ENCODE measurements at places on chromosomes 11 and 22.
A peak's percentile ranks its signal among the peaks of the same experiment; 100 is the strongest.

GRCh38 chr11:66510990-66511339, 530 bp downstream of the BBS1 start:
- DNase-seq = no peak

- DNase-seq = no peak
Observed at GRCh38 chr11:33027233-33027632, 11.6 kb downstream of the DEPDC7 start.

- DNase-seq = no peak
Observed at GRCh38 chr11:93700830-93701229, 39.3 kb downstream of the CEP295 start.

DNA sequence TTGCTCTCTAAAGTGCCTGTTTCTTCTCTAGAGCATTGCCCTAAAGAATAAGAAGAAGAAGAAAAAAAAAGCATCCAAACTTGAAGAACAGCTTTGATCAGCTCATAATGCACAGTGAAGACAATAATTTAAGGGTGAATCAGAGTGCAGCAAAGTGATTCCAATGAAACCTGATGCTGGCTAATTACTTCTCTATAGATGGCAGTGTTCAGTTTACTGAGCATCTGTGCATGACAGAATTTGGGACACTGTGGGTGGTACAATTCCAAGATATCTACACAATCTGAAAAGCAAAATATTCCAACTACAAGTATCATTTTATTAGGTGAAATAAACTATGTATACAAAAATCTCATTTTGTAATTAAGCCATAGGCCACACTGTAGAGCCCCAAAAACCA, 450.5 kb upstream of the CCDC90B start:
- no peak for DNase-seq

DNA sequence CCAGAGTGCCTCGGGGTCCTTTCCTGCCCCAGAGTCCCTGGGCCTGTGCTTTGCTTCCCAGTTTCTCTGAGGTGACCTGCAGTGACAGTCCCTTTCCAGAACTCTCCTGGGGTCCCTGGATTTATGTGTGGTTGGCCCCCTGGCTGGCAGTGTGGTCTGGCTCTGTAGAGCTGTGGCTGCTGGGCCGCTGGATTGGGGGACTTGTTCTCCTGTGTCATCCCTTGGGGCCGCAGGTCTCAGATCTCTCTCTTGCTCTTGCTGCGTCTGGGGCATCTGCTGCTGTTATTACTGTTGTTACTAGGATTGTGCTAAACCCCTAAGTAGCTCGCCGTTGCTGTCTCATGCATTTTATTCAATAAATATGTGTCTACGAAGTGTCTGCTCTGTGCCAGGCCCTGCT, 31.9 kb downstream of the FAM83F start:
- no peak for DNase-seq

DNA sequence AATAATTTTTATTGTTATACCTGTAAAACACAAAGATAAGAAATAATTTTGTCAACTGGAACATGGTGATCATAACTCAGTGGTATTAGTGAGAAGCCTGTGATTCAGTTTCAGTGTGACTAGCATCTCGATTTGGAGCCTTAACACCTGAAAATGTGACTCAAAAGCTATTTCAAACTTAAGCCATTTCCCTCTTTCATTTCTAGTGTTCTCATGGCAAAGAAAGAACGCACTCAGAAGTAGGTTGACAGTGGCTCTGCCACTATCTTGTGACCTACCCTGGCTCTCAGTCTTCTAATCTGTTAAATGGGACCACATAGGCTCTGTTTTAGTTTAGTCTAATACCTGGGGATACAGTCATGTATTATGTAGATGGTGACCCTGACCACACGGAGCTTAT, 62.7 kb downstream of the ISX start:
- no peak for DNase-seq

- no peak for DNase-seq
Observed at GRCh38 chr11:78268591-78269410, 80.1 kb downstream of the USP35 start.

GRCh38 chr22:30459181-30460052, 12.4 kb downstream of the SEC14L3 start:
- no peak for DNase-seq

GRCh38 chr11:13009921-13010748, 1.0 kb downstream of the RASSF10 start:
- DNase-seq = no peak

DNA sequence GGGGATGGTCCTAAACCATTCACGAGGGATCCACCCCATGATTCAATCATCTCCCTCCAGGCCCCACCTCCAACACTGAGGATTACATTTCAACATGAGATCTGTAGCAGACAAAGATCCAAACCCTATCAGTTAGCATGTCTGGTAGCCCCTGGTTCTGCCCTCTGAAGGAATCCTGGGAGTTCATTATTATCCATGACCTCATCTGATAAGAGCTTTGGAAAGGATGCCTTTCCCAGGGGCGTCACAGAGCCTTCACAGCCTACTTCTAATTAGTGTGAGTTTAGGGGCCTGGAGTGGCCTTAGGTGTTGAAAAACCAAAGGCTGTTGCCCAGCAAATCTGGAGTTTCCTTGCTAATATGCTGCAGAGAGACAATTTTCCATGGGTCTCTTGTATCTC, 8.6 kb upstream of the EIF3M start:
- DNase-seq = no peak

DNA sequence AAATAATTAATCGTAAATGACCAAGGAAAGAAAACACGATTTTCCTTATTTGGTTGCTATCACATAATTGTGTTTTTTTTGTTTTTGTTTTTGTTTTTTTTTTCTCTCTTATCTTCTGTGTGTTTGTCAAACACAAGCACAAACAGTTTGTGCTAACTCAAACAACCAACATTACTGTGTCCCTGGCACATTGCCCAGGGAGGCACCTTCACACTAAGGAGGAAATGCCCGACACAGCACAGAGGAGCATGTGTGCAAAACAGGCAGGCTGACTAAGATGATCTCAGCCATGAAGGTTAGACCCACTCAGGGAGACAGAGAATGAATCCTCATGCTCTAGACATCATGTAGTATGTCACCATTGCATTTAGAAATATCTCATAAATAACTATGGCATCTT, 130.1 kb downstream of the SOX6 start:
- no peak for DNase-seq

DNA sequence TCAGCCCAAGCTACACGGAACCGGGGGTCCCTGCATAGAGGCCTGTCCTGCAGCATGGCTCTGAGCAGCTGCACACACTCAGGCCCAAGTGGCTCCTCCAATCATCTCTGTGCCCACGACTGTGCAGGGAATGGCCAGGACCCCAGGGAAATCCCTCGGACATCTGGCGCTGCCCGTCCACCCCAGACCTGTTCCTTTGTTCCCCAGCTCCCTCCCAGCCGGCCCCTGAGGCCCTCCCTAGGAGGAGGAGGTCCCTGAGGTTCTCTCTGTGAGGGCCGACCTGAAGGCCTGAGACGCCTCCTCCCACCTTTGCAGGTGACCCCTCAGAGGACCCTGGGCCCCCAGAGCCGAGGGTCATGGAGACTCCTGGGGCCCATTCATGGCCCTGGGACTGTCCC, 1.1 kb downstream of the MLC1 start:
- no peak for DNase-seq

GRCh38 chr22:44620129-44620840, 81.7 kb upstream of the PRR5 start:
- DNase-seq = no peak

DNA sequence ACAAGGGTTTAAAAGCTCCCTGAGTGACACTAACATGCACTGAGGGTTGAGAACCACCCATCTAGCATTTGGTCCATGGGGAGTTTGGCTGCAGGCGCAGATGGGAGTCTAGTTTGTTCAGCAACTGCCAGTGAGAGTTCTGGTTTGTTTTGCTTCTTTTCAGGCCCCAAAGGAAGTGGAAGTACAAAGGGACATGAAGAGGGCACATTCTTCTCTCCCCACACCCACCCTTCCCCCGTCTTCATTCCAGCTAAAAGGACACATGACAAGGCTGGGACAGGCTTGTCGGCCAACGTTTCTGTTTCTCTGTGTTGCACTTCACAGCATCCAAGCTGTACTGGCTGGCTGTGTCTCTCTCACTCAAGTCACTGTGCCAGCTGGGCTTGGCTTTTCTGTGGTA, 8.2 kb upstream of the ENDOD1 start:
- DNase-seq = no peak

- DNase-seq = no peak
Observed at GRCh38 chr11:26078231-26078821, 253.6 kb upstream of the ANO3 start.

- DNase-seq = peak; percentile 45
Observed at GRCh38 chr22:28075358-28075981, 156.4 kb upstream of the PITPNB start.

- peak; percentile 72 for DNase-seq
Observed at GRCh38 chr11:9506489-9507276, 45.9 kb downstream of the ZNF143 start.

GRCh38 chr22:37362621-37363020, 64.7 kb downstream of the ELFN2 start:
- no peak for DNase-seq

DNA sequence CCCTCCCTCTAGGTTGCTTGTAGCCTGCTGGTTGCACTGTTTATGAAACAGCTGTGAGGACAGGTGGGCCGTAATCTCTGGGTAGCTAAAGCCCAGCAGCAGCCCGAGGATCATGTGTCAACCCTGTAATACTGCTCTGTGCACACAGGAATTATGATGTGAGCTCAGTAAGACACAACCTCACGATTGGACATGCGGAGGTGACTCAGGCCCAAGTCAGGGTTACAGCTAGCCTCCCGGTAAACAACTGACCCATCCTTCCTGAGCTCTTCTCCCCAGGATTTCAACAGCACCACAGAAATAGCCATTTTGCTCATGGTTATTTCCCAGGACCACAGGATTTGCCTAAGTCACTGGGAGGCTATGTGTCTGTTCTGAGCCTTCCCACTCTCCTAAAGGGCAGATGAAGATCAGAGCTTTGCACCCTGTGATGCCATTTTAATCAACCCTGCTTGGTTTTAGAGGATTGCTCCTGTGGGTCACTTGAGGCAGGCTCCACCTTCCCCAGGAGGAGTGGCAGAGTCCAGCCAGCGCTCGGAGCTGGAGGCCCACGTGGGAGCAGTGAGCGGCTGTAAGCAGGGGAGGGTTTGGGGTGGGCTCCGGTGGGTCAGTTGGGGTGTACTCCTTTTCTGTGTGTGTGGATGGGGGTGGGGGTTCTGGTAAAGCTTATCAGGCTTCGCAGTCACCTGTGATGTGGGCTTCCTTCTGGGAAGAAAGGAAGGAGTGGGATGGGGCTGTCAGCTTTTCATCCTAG, at the start of gene AMPD3:
Gene AMPD3 (plus strand): TSS at position 387 of the 754 bp plus-strand sequence. CDS start 6,256 bp downstream, outside the sequence.
- peak; percentile 33 for DNase-seq

- no peak for DNase-seq
Observed at GRCh38 chr22:48669986-48670716, 1157.5 kb downstream of the BRD1 start.

GRCh38 chr22:39515266-39516050, 4.9 kb upstream of the ATF4 start:
- DNase-seq = no peak

DNA sequence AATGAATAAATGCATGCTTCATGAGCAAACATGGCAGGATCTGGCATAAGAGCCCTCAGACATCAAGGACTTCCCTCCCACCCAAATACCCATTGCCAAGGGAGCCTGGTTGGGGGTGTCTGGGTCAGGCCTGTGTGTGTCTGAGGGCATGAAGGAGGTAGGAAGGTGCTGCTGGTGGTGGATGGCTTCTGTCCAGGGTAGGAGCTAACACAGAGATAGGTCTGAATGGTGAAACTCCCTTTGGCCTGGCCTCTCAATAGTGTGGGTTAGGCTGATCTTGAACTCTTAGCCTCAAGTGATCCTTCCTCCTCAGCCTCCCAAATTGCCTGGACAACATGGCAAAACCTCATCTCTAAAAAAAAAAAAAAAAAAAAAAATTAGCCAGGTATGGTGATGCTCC, 2.8 kb downstream of the AMPD3 start:
- DNase-seq = no peak

DNA sequence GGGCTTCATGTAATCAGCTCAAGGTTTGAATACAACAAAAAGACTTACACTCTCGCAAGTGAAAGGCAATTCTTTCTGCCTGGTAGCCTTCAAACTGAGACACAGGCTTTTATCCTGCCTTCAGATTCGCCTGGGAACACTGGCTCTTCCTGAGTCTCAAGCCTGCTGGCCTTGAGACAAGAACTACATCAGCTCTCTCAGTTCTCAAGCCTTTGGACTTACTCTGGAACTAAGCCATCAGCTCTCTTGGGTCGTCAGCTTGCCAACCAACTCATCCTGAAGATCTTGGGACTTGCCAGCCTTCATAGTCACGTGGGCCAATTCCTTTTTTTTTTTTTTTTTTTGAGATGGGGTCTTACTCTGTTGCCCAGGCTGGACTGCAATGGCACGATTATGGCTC, 35.7 kb upstream of the LRRC10B start:
- no peak for DNase-seq

- no peak for DNase-seq
Observed at GRCh38 chr11:48073031-48073861, 92.9 kb downstream of the PTPRJ start.

DNA sequence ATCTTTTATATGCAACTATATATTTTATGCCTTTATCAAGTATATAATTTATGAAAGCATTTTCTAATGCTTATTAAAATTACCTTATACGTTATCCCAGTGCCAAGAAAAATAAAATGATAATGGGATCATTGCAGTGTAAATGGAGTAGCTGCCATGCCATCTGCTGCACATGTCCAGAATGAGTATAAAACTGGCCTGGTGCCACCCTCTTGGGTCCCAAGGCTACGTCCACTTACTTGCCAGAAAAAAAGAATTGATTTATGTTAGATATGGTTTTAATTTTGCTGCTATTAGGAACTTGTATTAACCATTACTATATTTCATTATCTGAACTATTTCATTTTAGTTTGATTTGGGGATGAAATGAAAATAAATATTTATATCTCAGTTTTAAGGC, 1127.1 kb upstream of the CNTN5 start:
- DNase-seq = no peak

DNA sequence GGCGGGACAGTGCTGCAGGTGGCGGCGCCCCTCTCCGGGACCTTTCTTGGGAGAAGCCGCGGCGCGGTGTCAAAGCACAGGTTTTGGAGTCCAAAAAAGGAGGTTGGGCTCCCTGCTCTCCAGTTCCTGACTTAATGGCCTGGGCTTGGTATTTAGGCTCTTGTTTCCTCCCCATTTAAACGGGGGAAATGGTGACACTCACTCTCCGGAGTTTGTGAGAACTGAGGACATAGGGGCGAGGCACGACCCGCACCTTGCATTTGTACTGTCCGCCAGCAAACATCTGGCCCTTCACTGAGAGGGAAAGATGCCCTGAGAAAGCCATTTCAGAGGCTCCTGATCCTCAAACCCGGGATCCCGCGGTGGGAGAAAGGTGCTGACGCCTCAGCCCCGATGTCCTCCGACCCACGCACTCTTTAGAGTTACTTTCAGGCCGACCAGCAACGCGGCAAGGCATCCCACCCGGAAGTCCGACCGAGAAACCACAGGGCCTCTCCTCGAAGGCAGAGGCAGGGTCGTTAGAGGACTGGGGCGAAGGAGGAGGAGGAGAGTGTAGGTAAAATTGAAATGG, 2.9 kb upstream of the WDR74 start:
- no peak for DNase-seq

- no peak for DNase-seq
Observed at GRCh38 chr11:25453471-25453870, 878.5 kb upstream of the ANO3 start.

Measured in HS-27A (cell line).